Suppressor macrophage treated with lipopolysaccharide for 4 hours (primary cell): ENCODE measurements at places on chromosomes 4 and X.
A peak's percentile ranks its signal among the peaks of the same experiment; 100 is the strongest.

DNA sequence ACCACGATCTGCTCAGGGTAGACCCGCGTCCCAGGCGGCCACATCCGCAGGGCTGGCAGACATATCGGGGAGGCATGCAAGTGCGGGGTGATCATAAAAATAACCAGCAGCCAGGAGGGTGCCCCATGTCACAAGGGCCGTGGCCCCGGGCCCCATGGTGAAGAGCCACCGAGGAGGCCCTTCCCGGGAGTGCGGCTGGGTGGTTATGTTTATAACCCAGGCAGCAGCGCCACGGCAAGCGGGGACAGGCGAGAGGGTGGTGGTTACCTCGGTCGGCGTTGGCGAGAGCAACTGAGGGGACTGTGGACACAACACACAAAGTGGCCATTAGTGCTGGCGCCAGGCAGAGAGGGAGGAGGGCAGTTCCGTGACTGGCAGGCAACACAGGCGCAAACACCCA lies 92.7 kb upstream of the AFAP1 start:
- no peak for DNase-seq

- DNase-seq = no peak
Observed at GRCh38 chr4:159542296-159542695, 439.4 kb downstream of the RAPGEF2 start.

DNA sequence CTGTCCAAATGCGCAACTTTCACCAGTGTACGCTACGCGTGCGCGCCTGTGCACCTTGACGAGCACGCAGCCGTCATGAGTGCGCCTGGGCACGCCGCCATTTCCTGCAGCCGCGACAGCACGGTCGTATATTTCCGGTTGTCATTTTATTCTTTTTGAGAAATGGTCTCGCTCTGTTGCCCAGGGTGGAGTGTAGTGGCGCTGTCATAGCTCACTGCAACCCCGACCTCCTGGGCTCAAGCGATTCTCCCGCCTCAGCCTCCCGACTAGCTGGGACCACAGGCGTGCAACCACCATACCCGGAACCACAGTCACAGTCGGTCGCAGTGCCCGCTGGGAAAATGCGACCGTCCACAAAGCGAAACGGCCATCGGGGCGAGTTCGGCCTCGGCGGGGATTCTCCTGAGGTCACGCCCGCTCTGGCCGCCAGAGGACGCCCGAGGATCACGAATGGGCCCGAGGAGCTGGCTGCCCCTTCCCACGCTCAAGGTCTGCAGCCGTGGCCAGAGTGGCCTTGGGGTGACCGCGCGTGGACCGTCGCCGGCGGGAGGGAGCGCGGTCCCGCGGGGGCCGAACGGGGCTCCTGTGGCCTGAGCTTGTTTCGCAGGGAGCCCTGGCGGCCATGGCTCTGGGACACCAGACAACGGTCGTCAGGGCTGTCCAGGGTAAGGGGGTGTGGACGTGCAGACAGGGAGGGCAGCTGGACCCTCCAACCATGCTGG lies 23.7 kb upstream of the PNMA3 start:
- peak; percentile 80 for DNase-seq

- DNase-seq = peak; percentile 80
Observed at GRCh38 chr4:168923526-168924194, 86.4 kb downstream of the CBR4 start.

DNA sequence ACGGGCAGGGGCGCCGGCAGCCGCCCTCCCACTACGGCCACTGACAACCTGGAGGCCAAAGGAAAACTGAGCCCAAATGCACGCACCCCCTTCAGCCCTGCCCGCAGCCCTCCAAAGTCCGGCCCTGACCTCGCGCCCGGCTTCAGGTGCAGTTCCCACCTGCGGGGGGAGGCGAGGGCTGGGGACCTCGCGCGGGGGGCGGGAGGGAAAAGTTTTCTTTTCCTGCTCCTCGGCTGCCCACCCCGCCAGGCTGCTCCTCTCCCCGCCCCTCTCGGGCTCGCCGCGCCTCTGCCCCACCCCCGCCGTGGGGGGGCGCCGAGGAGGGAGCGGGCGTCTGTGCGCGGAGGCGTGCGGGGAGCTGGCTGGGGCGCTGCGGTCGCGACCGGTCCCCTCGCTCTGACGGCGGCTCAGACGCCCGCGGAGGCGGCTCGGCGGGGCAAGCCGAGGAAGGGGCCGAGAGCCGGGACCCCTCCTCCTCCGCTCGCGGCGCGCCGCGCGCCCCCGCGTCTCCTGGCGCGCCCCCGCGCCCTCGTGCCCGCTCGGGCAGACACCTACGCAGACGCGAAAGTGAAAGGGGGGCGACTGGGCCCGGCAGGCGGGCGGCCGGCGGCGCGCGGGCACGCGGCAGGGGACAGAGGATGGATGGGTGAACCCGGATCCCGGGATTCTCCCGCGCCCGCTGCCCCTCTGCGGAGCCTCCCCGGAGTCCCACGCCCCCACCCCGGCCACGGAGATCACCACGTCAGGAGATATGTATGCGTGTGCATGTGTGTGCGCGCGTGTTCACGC lies 3.1 kb upstream of the NR3C2 start:
- DNase-seq = peak; percentile 36

GRCh38 chr4:83231620-83232076 lies 53.0 kb downstream of the COQ2 start:
- peak; percentile 75 for DNase-seq

DNA sequence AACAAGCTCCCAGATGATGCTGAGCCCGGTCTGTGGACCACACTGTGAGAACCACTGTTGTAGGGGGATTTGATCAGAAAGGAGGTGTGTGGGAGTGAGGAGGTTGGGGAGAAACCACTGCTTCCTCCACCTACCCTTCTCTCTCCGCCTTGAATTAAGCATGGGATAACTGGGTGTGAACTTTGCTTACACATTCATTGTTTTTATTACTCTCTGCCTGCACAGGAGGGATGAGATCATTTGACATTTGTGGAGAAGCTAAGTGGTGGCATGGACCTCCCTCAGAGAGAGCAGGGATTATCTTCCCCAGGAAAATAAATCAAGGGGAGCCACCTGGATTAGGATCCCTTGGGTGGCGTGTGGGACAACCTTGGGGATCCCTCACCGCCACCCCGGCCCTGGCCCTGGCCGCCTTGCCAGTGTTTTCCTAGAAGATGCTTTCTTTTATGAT lies 212.1 kb upstream of the ATP6AP2 start:
- no peak for DNase-seq

- no peak for DNase-seq
Observed at GRCh38 chrX:139877710-139878414, 55.0 kb downstream of the ATP11C start.

GRCh38 chrX:9948406-9948805 lies 18.8 kb upstream of the CLDN34 start:
- DNase-seq = no peak

- no peak for DNase-seq
Observed at GRCh38 chr4:41185614-41186592, 28.4 kb downstream of the APBB2 start.

- DNase-seq = no peak
Observed at GRCh38 chr4:11467931-11468330, 39.2 kb upstream of the HS3ST1 start.

GRCh38 chr4:7649741-7650531 lies 215.2 kb upstream of the PSAPL1 start:
- peak; percentile 87 for DNase-seq

DNA sequence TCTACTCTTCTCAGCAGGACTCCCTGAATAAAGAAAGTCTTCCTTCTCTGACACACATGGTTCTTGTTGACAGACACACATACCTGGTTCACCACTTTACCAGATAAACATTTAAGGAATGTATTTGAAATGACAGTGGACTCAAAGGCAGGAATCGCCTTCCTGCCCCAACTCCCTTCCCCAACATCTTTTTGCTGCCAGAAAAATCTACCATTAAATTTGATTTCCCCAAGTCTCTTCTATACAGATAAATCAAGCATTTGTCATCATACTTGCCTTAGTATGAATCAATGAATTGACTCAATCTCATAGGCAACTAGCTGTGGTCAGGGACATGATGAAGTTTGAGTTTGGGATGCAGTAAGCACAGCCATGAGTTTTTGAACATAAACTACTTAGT lies 23.3 kb upstream of the ANXA5 start:
- no peak for DNase-seq

GRCh38 chr4:68630371-68630770 lies 40.1 kb downstream of the UGT2B15 start:
- DNase-seq = no peak

GRCh38 chr4:7924570-7924969 lies 15.1 kb downstream of the AFAP1 start:
- DNase-seq = no peak

- DNase-seq = no peak
Observed at GRCh38 chrX:129840344-129840743, 3.3 kb downstream of the ZDHHC9 start.

GRCh38 chrX:15496824-15497223 lies 3.7 kb upstream of the PIR start:
- DNase-seq = no peak

DNA sequence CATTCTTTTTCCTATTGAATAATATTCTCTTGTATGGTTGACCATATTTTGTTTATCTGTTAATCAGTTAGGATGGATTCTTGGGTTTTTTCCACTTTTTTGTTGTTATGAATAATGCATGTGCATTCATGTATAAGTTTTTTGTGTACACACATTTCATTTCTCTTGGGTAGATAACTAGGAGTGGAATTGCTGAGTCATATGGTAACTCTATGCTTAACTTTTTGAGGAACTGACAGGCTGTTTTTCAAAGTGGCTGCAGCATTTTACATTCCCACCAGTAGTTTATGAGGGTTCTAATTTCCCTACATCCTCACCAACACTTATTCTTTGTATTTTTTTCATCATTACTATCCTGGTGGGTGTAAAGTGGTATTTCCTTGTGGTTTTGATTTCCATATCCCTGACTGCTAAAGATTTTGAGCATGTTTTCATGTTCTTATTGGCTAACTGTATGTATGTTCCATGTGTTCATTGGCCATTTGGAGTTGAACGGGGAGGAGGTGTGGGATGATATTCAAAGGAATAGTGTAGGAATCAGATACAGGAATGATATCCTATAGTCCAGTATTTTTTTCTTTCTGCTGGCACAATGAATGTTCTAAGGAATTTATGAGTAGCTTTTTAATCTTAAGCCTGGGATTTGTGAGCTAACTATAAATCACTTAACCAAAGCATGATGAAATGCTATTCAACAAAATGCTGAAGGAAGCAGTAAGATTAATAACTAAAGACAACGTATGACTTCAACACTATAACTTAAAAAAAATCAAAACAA lies 114.3 kb downstream of the AMELX start:
- no peak for DNase-seq

DNA sequence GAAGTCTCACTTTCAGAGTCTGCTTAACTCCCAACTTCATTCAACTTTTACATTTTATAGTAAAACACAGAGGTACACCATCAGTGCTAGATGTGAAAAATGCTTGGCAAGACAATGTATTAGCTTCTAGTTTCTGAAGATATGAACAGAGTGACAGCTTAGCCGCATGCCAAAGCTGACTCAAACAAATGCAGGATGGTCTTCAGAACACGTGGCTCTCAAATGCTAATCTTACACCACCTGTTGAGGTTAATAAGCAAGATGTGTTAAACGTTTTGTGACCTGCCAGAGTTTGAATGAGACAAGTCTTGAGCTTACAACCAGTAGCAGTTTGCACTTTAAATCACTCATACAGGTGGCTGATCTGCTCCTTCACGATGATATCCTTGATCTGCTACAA lies 18.9 kb upstream of the GPM6B start:
- no peak for DNase-seq

- DNase-seq = no peak
Observed at GRCh38 chr4:154911097-154911496, 130.0 kb downstream of the RBM46 start.

DNA sequence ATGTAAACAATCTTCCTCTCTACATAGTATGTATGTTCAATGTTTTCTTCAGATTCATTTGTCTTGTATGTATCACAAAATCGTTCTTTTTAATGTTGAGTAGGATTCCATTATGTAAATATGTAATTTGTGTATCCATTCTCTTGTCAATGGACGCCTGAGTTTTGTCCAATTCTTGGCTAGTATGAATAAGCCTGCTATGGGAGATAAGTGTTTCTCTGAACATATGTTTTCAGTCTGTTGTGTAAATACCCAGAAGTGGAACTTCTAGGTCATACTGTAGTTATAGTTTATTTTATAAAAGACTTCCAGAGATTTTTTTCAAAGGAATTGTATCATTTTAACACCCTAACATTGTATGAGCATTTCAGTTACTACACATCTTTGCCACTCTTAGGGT lies 2.8 kb downstream of the SMIM31 start:
- DNase-seq = no peak

GRCh38 chr4:145320294-145320693 lies 139.9 kb upstream of the OTUD4 start:
- DNase-seq = no peak

- DNase-seq = no peak
Observed at GRCh38 chr4:69497886-69498395, 2.2 kb upstream of the UGT2B4 start.

DNA sequence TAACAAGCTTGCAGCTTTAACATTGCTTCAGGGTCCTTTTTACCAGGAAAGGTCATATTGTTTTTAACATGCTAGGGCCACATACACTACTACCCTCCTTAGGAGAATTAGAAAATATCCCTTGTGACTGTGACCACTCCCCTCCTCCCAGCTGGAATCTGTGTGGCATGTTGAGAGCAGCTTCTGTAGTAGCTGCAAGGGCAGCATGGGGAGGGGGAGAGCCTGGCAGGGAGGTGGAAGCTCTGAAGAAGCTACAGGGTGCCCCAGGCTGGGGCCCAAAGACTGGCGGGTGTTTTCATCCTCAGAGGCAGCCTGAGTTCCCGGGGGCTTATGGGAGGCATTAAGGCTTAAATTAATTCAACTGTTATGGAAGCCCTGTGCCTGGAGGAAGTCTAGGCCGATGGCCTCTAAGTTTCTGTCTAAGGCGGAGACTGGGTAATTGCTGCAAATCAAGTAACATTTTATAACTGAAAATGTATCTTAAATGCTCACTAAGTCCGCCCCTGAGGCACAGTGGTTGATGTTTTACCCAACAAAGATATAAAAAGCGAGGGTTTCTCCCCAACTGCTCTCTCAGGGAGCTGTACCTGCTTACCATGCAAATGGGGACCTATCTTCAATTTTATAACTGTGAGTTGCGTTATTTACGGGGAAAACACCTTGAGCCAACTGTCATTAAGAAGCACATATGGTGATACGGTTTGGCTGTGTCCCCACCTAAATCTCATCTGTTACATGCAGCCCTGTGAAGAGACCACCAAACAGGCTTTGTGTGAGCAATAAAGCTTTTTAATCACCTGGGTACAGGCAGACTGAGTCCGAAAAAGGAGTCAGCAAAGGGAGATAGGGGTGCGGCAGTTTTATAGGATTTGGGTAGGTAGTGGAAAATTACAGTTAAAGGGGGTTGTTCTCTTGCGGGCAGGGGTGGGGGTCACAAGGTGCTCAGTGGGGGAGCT lies 37.4 kb upstream of the STS start:
- DNase-seq = no peak

- DNase-seq = no peak
Observed at GRCh38 chrX:121546317-121546716, 498.9 kb downstream of the GLUD2 start.

GRCh38 chrX:14411326-14411725 lies 118.0 kb upstream of the GLRA2 start:
- no peak for DNase-seq
